ENCODE measurements at places on chromosomes 5 and 9. TPM values are rescaled to one million over a fixed set of nuclear protein-coding genes. Genes with fewer than 3 reads are reported as not detected.

PGGT1B gene
- total RNA-seq, result 47.9 TPM

RBM22 gene
- total RNA-seq, result 62.7 TPM

HMCN2 gene
- total RNA-seq, result not detected

PCDHA1 gene
- total RNA-seq, result not detected

C9orf153 gene
- 0.38 TPM for total RNA-seq

TRIM36 gene
- total RNA-seq, result 0.19 TPM

SLC45A2 gene
- total RNA-seq, result not detected

STING1 gene
- total RNA-seq, result 40.5 TPM

IFNA21 gene
- total RNA-seq, result not detected

C7 gene
- not detected for total RNA-seq

ANKRD55 gene
- total RNA-seq, result 0.50 TPM

ADGRD2 gene
- not detected for total RNA-seq

All from activated naive CD8-positive, alpha-beta T cell treated with anti-CD3 and anti-CD28 coated beads for 36 hours (primary cell).